ENCODE measurements at places on chromosomes 12 and 14.

DNA sequence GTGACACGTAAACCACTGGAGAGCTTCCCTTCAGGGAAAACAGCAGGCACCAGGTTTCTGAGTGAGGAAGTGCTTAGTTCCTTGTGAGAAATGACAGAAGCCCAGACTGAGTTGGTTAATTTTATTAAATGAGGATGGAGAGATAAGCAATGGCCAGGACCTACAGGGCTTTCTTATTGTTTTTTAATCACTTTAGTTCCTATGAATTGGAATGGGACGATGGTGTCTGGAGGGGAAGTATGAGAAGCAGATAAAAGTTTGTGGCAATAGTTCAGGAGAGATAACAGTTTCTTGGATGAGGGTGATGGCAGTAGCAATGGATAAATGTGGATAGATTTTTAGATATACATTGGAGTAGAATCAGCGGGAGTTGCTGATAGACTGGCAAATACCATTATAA, 86.5 kb upstream of the PTPRR start:
- no peak for DNase-seq

GRCh38 chr14:32719601-32720000, 219.1 kb upstream of the NPAS3 start:
- no peak for DNase-seq

DNA sequence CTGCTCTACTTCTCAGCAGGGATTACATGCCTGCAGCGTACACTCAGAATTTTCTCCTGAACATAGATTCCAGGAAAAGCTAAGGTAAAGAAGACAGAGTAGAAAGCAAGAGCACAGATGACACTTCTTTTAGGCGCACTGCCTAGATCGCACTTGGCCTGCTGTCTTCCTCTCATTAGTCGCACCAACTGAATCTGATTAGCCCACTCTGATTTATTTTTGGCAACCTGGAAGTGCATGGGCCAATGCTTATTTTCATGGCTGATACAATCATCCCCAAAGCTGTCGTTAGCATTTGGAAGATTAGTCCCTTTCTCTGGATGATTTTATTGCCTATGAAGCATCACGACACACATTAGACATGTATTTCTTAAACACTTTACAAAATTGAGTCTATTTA, 152.5 kb downstream of the PTPRO start:
- no peak for DNase-seq

DNA sequence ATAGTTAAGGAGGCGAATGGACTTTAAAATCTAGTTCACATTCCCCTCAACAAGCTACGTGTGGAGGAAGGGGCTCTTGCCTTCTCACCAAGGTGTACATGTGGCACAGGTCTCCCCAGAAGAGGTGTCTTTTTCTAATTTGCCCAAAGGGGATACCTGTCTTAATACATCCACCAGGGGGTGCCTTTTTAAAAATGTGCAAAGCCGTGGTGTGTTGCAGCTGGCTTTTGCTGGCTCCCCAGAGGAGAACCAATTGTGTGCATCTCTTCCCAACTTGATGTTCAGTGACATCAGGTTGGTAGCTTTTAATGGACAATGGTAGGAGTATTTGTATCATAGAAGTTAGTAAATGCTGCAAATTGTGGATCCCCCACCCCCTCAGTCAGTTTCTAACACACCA, 33.8 kb downstream of the CREBL2 start:
- no peak for DNase-seq
